ENCODE measurements at places on chromosomes 5 and 9.

- no peak for DNase-seq
These were observed 257.3 kb downstream of the FANCC start for GRCh38 chr9:95060234-95060633.

GRCh38 chr5:553874-554273 is 29.6 kb upstream of the SLC9A3 start:
- no peak for DNase-seq

GRCh38 chr9:124757616-124758015 is 13.5 kb downstream of the NR6A1 start:
- DNase-seq = no peak

DNA sequence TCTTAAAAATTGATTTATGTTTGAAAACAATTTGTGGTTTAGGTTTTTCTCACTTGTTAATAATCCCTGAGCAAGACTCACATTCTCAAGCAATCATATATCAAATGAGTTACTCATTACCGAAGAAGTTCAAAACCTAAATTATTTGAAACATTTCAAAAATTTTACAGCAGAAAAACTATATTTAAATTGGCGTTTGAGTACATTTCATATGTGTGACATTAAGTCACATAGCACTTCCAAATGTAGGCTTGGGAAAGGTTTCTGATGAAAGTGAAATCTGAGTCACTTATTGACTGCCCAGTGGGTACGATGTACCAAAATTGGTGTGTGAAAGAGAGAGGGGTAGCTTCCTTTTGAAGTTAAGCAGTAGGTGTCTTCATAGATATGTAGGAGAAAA is 411.4 kb upstream of the SGCD start:
- DNase-seq = no peak

DNA sequence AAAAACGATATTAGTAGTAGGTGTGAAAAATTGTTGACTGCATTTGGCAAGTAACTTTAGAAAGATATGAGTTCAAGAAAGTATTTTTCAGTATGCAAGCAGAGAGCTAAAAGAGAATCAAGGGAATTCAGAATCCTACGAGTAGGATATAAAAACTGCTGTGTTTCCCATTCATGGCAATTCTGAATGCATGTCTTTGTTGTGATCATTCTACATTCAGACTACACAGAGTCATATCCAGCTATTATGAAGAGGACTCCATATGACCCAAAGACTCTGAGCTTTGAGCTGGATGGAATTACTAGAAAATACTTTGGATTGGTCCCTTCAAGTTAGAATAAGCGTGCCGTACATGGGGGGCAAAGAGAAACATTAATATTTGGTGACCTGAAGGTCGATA is 12.0 kb downstream of the IFNE start:
- no peak for DNase-seq

DNA sequence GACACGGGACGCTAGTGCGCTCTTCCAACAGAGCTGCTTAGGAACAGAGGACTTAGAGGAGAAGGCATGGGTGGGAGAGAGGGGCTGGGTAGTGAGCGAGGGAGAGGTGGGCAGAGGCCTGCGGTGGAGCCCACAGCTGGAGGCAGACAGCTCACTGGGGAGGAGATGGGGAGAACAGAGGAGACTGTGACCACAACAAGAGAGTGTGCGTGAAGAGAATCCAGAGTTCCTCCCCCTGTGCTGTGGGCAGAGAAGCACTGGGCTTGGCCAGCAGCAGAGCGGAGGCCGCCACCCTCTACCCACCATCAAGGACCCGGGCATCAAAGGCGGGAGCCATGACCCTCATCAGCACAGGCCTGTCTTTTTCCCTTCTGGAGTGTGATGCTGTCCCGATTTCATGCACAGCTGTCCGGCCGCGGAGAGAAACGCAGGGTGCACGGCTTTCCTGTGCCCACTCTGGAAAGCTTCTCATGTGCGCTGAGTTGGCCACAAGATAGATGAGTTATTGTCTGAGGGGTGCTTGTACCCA is 228.3 kb upstream of the IRX4 start:
- DNase-seq = no peak

DNA sequence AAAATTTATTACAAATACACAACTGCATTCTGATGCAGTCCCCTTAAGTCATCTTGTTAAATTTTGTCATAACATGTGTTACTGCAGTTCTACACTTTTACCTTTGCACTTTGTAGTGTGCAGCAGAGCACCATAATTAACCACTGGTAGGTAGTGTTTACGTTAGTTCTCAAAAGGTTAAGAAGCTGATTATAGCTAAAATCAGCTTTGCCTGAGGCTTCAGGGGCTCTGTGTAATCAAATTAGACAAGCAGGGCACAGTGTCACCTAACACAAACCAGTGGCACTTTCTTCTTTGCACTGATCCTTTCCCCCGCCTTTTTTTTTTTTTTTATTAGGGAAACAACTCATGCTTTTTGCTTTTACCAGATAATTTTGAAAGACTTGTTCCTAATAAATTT is 26.1 kb downstream of the POU5F2 start:
- no peak for DNase-seq

- no peak for DNase-seq
These were observed 35.2 kb upstream of the CRB2 start for GRCh38 chr9:123320814-123321213.

GRCh38 chr5:67257500-67257899 is 60.9 kb upstream of the CD180 start:
- DNase-seq = no peak

DNA sequence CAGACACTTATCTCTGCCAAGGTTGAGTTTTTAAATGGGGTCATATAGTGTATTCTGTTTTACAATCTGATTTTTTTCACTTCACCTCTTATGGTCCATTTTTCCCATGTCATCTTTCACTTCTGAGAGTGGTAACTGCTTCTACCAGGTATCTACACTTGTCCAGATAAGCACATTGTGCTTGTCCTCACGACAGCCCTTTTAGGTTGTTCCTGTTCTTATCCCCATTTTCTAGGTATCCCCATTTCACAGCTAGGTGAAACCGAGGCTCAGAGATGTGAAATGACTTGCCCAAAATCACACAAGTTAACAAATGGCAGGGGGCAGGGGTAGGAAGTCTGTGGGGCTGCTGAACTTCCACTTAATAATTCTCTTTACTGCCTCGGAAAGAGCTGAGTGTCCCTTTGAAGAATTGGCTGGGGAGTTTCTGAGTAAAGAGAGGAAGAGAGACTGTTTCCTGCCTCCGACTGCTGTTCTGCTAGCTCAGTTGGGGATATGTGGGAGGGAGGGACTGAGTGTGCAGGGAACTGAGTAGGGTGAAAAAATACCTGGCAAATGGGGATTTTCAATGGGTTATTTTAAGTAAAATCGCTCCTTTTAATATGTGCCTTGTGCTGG is 255.4 kb downstream of the GRIA1 start:
- no peak for DNase-seq

DNA sequence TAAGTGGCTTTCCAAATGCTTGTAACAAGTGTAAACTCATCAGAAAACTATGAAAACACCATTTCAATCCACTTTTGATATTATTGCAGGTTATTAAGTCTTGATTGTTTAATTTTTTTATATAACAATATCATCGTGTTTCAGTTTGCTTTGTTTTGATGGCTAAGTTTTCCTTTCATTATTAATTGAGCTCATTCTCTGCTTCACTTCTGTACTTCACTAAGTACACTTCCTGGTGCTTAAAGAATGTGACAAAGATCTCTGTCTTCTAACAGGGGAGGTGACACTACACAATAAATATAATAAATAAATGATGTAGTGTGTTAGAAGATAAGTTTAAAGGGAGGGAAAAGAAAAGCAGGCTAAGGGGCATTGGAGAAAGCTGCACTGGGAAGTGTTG is 13.0 kb upstream of the RAD23B start:
- no peak for DNase-seq

GRCh38 chr9:134399435-134400056 is 73.3 kb downstream of the RXRA start:
- no peak for DNase-seq

GRCh38 chr5:3896098-3896497 is 300.5 kb downstream of the IRX1 start:
- DNase-seq = no peak

DNA sequence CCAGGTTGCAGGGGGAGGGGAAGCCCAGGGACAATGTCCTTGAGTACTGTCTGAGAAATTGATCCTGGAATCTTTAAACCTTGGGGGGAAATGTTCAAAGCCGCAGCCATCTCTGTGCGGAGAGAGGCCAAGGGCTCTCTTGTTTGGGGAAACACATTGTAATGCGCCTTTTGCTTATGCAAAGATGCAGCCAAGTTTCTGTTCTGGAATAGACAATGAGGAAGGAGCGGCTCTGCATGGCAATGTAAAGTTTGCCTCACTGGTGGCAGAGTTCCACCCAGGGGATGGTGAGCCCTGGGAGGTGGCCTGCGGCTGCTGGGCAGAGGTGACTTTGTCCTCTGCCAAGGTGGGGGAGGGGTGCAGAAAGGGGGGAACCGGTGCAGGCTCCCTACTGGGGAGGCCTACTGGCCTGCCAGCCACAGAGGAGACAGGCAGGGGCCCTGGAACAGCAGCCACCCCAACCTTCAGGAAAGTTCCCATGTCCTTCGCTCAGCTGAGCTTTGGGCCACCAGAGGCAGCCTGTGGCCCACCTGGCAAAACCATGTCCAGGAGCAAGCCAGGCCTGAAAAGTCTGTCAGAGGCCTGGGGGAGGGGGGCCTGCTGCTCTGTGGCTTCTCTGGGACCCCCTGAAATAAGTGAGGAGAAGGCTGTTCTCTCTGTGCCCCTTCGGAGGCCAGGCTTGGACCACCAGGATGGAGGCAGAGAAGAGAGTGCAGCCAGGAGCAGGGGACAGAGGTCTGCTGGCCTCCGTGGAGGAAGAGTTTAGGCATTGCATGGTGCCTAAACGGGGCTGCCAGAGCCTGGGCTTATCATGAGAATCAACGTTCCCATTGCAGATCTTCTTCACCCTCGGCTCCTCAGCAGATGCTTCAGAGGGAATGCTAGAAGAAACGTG is 127.8 kb downstream of the ZNF354C start:
- DNase-seq = no peak

DNA sequence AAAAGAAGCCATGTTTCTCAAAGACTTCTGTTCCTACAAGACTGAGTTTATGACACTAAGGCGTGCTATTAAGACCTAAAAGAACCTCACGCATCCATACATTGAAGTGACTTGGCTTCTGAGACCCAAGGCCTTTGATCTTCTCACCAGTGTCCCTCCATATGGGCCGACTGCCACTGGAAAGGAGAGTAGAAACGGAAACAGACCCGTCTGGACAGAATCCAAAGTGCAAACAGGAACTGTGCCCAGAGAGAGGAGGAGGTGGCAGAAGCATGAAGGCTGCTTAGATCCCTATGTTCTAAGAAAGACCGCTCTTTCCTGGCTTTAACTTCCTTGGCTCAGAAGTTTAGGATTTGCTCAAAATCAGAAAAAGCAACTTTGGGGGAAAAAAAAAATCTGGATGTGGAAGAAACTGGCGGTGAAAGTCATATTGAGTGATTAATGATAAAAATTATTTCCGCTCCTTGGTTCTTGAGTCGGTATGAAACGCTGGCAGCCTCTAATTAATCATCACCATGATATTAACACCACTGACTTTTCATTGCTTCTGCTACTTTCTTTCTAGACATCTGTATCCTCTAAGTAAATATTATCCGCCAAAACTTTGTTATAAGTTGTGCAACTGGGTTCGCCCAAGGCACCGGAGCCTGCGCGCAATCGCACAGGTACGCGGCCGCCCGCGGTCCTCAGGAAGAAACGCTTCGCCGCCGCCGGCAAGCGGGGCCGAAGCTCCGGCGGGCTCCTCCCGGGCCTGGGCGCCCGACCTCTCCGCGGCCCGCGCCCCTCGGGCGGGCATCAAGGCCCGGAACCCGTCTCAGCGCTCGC is 726 bp downstream of the DAP start:
- no peak for DNase-seq

DNA sequence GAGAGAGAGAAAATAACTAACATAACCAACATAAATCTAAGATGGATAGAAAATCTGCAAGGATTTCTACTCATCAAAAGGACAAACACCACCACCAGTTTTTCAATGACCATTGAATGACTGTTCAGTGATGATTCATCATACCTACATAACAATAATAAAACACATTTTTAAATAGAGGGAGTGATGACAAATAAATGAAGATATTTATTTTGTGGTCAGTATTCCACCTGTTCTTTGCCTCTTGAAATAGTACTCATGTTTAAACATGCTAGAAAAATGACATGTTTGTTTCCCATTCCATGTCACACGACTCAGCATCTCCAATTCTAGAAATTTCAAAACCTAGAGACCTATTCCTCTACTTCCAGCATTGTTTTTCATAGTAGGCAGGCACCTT is 34.6 kb upstream of the ADAMTS16 start:
- DNase-seq = no peak

DNA sequence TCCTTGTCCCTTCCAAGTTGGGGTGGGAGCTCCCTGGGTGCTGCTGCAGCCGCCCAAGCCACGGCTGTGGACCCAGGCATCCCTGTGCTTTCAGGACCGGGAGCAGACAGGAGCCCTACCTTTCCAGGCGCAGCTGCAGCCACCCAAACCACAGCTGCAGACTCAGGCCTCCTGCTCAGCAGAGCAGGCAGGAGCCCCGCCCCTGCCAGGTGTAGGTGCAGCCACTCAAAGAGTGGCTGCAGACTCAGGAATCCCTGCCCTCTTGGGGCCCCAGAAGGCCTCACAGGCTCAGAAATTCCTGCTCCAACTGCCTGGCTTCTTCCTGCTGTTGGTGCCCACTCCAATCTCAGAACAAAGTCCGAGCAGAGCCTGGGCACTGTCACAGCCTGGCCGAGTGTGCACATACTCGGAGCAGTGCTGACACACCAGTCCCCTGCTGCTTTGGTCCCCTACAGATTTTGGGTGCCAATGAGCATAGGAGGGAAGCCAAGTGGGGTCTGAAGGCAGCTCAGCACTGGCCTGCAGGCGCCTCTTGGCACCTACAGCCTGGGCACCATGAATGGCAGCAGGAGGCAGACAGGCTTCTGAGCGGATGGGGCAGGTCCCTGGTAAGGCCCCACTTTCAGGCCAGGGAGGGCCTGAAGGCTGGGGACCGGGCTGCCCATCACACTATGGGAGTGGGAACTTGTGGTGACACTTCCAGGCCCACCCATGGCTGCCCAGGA is 6.0 kb upstream of the TESK1 start:
- no peak for DNase-seq

- DNase-seq = peak; percentile 27
These were observed 29.6 kb downstream of the PSAT1 start for GRCh38 chr9:78326564-78326963.

GRCh38 chr5:1507961-1508658 is 15.7 kb downstream of the LPCAT1 start:
- no peak for DNase-seq

DNA sequence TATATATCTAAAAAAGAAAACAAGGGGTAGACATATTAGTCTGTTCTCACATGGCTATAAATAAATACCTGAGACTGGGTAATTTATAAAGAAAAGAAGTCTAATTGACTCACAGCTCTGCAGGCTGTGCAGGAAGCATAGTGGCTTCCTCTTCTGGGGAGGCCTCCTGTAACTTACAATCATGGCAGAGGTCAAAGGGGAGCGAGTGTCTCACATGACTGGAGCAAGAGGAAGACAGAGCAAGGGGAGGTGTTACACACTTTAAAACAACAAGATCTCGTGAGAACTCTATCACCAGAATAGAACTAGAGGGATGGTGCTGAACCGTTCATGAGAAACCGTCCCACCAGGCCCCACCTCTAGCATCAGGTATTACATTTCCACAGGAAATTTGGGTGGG is 616.8 kb downstream of the TLE4 start:
- no peak for DNase-seq
